ENCODE measurements at places on chromosomes 12 and 14.

DNA sequence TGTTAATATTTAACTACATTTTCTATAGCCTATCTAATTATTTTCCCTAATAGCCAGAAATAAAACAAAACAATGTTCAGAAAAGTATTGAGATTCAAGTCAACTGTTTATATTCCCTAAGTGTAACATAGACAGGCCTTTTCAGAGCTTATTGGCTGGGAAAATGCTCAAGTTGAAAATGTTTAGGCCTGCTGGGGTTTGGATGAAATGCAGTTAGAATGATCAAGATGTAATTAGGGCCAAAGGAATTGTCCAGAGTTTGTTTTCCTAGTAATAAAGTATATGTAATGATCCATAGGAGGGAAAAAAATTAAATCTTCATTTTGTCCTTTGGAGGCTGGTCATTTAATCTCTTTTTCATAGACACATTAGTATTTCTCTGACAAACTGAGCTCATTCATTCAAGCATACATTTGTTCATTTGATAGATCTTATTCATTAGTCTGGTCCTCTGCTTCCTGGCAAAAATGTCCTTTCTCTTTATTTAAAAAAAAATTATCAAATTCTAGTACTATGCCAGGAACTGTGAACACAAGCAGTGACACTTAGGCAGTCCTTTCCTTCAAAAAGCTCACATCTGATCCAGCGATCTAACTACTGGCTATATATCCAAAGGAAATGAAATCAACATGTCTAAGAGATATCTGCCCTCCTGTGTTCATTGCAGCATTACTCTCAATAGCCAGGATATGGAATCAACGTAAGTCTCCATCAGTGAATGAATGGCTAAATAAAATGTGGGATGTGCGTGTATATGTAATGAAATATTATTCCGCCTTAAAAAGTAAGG, 40.1 kb upstream of the NEDD1 start:
- no peak for DNase-seq

- no peak for DNase-seq
Observed at GRCh38 chr14:90531497-90531896, 134.7 kb downstream of the CALM1 start.

DNA sequence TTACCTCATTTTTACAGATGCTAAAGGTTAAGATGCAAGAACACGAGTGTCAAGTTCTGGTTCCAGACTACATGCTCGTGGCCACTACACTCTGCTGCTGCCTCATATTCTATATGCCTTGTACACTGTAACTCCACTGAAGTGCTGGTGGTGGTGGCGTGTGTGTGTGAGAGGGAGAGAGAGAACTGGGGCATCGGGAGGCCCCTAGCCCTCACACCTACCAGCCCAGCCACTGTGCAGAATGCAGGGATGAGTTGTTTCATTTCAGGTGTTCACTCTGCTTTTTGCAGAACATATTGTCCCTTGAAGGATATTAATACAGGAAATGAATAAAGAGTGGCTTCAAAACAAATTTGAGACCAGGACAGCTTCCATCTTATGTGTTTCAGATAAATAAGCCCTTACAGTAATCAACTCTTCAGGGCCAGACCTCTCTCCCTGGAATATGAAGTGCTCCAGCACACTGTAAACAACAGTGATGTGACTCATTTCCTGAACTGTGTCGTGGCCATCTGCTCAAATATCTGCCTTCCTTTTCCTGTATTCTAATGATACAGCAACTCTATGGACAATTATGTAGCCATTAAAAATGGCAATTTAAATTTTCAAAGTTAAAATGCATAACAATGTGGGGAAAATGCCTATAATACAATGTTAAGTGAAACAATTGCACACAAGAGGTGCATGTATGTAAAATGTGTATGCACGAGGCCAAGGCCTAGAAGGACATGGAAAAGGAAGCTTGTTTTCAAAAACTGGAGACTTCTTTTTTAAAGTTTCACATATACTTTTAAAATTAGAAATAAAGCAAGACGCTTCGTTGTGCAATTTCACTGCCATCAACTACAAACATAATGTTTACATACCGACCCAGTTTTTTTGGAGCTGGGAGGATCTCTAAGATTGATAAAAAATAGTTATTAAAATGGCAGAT, 215.4 kb downstream of the PELI2 start:
- peak; percentile 13 for DNase-seq

DNA sequence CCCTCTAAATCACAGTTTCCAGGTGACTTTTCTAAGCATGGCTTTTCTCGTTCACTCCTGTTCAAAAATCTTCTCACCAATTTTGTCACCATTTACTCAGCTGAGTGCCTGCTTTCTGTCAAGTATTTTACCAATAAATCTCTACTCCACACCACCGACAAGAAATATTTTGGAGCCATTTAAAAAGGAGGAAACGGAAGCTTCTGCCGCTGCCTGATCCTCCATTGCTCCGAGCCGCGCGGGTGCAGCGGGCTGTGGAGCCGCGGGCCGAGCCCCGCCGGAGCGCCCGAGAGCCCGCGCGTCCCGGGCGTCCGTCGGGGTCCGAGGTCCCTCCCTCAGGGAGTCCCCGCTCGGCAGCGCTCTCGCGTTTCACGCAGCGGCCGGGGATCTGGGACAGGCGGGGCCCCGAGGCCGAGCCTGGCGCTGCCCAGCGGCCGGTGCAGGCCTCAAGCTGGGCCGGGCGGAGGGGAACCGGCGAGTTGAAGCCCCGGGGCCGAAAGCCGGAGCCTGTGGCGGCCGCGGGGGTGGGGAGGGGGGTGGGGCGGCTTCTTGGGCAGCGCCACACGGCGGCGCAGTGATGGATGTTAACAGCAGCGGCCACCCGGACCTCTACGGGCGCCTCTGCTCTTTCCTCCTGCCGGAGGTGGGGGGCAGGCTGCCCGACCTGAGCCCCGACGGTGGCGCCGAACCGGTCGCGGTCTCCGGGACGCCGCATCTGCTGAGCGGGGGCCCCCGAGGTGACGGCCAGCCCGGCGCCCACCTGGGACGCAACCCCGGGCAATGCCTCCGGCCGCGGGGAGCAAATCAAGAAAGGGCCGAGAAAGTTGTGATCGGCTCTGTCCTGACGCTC, 1.1 kb upstream of the HEBP1 start:
- DNase-seq: peak; percentile 23

DNA sequence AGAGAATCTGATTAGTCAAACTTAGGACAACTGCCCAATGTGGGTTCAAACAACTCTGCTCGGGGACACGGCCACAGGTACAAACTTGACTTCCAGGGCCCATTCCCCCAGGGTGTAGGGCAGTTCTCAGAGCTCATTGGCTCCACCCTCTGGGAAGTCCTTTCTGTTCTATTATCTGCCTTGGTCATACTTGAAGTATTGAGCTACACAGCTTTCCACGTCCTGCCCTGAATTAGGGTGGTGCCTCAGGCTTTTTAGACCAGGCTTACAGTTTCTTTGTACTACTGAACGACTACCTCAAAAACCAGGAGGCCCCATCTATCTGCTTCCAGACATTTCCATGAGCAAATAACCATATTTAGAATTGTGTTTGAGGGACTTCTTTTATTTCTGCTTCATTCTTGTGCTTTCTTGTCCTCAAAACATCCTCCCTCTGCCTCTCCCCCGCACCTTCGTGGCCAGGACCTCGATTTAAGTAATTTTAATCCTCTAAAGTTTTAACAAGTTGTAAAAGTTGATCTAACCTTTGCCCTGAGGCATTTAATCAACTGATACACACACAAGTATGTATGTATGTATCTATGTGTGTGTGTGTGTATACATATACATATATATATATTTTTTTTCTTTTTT, 281.7 kb upstream of the AMIGO2 start:
- no peak for DNase-seq

GRCh38 chr14:103923863-103924262, 4.4 kb upstream of the TDRD9 start:
- no peak for DNase-seq

Measured in HepG2 (cell line).